ENCODE measurements at places on chromosomes 4 and X.

- DNase-seq: no peak
Observed at GRCh38 chrX:110531873-110532580, 173.4 kb downstream of the RTL9 start.

GRCh38 chrX:48540480-48540879 lies 966 bp downstream of the TBC1D25 start:
- no peak for DNase-seq

GRCh38 chr4:102663073-102663472 lies 97.7 kb downstream of the MANBA start:
- DNase-seq: peak; percentile 21

DNA sequence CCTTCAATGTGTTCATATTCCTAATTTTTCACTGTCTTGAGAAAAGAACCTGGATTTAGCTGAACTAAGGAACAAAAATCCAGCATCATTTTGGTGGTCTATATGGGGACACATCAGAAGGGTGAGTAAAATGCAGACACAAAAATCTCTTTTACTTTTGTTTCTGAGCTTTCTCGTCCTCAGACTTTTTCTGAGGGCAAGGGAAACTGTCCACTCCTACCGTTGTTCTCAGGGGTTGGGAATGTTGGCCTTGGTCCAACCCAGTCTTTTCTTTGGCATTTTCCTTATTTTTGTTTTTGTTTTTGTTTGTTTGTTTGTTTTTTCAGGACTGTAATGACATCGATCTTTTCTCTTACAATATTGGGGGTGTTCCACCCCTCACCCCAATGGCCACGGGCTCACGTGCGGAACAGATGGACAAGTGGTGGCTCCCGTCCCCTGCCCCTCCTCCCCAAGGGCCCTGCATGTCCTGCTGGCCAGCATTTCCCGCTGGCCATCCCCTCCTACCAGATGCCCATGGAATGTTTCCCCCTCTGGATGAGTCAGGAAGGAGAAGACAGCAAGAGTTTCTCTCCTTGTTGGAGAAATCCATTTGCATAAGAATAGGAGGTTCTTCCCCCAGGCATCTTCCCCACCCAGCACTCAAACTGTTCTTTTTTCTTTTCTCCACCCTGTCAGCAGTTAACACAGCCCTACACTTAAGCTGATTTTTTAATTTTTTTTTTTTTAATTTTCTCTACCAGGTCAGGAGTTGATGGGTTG lies 305.4 kb upstream of the NDST4 start:
- no peak for DNase-seq

DNA sequence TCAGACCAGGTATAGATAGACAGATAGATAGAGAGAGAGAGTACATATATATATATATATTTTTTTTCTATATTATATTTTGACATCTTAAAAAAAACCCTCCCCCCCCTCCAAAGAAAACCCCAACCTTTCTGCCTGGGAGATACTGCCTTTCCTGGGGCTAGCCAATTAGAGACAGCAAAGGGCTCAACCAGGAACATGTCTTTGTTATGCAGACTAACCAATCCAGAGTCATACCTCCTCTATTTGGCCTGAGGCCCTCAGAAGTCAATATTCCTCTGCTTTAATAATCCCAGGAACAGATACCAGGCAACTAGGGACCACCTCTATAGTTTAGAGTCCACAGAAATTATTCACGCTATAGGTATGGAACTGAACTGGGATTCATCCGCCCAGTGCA lies 135.6 kb upstream of the MAD2L1 start:
- DNase-seq: no peak

- no peak for DNase-seq
Observed at GRCh38 chr4:78022517-78022916, 34.6 kb upstream of the FRAS1 start.

DNA sequence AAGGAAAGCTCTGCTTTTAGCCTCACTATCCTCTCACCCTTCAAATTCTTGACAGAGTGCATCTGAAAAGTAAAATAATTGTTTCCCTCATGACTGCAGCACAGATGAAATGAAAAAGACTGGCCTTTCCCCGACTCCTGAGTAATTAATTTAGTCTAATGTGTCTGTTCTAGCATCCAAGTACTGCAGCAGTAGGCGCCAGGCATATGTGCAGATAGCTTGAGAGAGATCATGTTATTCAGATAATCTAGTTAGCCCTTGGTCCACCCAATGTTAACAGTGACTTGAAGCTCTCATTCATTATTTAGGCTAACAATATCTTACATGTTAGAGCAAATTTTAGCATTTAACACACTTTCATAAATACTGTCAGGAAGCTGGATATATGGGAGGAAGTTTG lies 54.0 kb downstream of the MAP9 start:
- DNase-seq: no peak

- no peak for DNase-seq
Observed at GRCh38 chr4:118821590-118822293, 14.2 kb downstream of the SEC24D start.

GRCh38 chr4:81666491-81666890 lies 194.8 kb upstream of the RASGEF1B start:
- DNase-seq: no peak

GRCh38 chr4:152949930-152950329 lies 13.8 kb downstream of the FHDC1 start:
- no peak for DNase-seq

- no peak for DNase-seq
Observed at GRCh38 chr4:143374771-143375170, 38.1 kb downstream of the GAB1 start.

DNA sequence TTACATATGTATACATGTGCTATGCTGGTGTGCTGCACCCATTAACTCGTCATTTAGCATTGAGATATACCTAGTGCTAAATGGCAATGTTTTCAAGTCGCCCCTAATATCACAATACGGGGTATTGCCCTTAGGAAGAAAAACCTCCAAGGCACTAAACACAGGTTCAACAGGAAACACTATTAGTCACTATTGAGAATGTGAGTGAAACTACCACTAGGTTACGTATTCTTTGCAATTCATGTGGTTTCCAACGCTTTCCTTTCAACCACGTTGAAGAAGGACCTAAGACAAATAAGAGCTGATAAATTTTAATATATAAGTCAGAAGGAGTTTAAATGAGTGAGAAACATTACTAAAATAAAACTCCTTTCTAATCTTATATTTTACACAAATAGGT lies 134.7 kb upstream of the SPANXN4 start:
- no peak for DNase-seq

GRCh38 chrX:150199181-150199580 lies 163.9 kb upstream of the MAMLD1 start:
- DNase-seq: no peak

GRCh38 chr4:3136454-3136853 lies 62.0 kb downstream of the HTT start:
- DNase-seq: peak; percentile 12

GRCh38 chr4:81946996-81947395 lies 426.8 kb downstream of the HNRNPD start:
- no peak for DNase-seq

- DNase-seq: peak; percentile 76
Observed at GRCh38 chrX:110569506-110569905, 210.9 kb downstream of the RTL9 start.

- DNase-seq: no peak
Observed at GRCh38 chr4:124032035-124032434, 635.4 kb downstream of the SPRY1 start.

DNA sequence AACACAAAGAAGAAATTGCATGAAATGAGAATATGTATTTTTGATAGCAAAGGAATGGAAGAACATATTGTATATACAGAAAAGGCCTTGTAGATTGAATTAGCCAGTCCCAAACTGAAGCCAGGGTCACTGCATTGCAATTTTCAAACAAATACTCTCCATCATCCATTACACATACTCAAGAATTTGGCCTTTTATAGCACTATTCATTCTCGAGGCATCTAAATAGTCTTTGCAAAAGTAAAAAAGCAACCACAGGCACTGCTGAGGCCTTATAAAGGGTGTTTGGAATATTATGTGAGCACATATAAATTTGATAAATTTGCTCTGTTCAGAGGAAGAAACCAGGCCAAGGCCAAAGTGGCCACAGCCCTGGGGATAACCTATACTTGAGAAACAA lies 123.0 kb downstream of the ZNF827 start:
- no peak for DNase-seq

DNA sequence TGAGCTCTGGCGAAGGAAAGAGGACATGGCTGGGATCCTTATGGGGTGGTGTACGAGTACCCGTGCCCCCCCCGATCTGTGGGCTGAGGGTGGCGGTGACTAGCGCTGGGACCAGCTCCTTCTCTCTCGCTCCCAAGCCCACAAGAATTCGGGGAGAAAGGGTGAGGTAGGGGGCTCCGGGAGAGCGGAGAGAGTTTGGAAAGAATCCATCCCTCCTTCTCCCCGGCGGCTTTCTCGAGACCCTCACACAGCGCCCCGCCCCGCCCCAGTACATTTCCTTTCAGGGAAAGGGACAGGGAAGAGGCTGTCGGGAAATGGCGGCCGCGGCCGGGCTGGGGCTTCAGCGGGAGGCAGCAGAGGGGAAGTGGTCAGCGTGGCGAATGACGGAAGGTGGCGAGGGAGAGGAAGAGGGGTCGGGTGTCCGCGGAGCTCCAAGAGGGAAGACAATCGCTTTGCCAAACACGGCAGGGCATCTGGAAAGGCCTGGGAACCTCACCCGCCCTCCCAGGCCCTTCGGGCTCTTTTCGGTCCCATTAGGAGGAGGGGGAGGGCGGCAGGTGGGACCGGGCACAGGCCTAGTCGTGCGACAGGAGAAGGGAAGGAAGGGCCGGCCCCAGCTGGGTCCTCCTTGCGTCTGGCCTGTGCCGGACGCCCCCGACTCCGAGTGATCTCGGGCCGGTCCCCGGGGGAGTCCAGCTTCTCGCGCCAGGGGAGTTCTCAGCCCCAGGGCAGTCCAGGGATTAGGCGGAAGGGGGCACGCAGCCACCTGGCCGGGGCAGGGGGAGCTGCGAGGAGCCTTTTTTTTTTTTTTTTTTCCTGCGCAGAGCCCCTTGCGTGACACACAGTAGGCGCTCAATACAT lies 10.2 kb downstream of the HNRNPH2 start:
- peak; percentile 49 for DNase-seq

- peak; percentile 88 for DNase-seq
Observed at GRCh38 chr4:40307627-40308497, 27.3 kb upstream of the CHRNA9 start.

GRCh38 chr4:129974730-129975129 lies 878.8 kb downstream of the C4orf33 start:
- no peak for DNase-seq

DNA sequence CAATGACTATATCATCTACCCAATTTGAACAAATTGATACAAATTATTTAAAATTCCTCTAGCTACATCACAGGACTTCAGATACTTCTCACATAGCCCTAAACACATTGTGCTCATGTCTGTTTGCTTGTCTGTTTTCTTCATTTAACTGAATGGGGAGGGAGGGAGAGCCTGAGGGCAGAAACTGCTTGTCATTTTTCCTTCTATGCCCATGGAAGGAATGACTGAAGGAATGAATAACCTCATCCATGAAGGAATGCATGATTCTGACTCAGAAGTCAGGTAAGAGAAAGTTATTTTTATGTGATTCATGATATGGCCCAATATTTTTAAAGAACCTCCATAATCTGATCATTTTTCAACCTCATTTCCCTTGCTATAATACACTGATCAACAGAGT lies 418.0 kb upstream of the PITX2 start:
- DNase-seq: no peak

DNA sequence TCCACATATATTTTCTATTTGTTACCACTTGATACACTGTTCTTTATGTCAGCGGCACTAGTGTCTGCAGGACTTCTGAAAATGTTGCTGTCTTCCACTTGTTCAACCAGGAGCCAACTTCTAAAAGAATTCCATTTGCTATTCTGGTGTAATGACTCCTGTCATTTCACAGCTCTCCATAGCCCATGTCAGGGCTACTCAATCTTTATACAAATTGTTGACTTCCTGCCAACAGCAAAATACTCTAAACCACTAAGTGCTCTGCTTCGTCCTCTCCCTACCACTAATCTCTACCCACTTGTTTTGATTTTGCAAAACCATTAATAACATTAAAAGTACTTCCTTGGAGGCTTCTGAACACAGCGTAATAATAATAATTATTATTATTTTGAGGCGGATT lies 7.2 kb downstream of the CTSO start:
- no peak for DNase-seq
